ENCODE measurements at places on chromosomes 7 and 10. TPM values are rescaled to one million over a fixed set of nuclear protein-coding genes. Genes with fewer than 3 reads are reported as not detected.
A peak's percentile ranks its signal among the peaks of the same experiment; 100 is the strongest.

GRCh38 chr10:115957786-115958442, 315.1 kb downstream of the GFRA1 start:
- no peak for DNase-seq

- DNase-seq: no peak
Measured at GRCh38 chr7:94054130-94054529, 50.0 kb upstream of the BET1 start.

DNA sequence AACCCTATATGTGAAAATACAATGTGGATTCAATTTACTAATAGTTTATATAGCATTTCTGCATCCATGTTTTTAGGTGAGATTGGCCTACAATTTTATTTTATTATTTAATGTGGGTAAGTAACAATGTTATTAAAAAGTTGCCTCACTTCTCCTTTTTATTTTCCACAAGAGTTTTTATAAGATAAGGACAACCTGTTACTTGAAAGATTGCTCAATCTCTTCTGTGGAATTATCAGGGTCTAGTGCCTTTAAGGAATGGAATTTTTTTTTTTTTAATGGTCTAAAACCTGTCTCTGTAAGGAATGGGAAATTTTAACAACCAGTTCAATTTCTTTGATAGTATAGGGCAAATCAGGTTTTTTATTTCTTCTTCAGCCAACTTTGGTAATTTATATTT, 53.9 kb upstream of the RAB18 start:
- no peak for DNase-seq

DNA sequence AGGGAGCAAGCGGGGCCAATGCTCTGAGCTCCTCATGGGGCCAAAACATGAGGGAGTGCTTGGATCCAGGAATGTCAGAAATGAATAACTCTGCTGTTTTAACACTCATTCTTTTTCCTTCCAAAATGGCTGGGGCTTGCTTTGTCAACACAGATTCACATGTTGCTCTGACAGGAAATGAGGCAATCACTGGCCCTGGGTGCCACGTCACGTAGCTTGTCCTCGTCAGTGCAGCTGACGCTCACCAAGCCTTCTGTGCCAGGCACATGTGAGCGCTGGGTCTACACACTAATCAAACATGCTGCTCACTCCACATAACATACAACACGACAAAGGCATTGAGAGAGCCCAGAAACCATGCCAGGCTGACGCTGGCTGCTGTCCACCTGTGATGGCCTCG, 198.9 kb downstream of the WDR37 start:
- DNase-seq: no peak

DNA sequence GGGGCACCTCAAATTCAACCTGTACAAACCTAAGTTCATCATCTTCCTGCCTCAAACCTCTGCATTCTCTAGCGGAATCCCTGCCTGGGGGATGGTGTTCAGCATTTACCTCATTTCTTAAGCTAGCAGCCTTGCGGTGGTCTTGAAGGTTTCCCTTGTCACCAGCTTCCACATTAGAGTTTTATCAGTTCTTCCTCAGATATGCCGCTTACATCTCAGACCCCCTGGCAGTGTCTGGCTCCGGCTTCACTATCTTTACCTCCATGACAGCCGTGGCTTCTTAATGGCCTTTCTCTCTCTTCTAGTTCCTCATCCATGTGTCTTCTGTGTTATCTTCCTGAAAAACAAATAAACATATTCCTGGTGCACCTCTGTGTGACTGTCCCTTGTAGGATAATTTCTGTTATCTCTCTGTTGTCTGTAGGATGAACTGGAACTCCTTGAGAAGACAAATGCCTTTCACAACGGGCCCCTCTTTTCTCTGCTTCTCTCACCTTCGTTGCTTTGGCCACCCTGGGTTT, 101.1 kb upstream of the BMPER start:
- DNase-seq: no peak

GRCh38 chr7:40507166-40507565, 372.4 kb downstream of the SUGCT start:
- DNase-seq: peak; percentile 17

GRCh38 chr10:79376078-79376628, 28.9 kb downstream of the PPIF start:
- no peak for DNase-seq

GRCh38 chr10:74079028-74079935, 71.3 kb downstream of the AP3M1 start:
- DNase-seq: no peak

- DNase-seq: peak; percentile 87
Measured at GRCh38 chr10:124092250-124092859, 1.0 kb downstream of the CHST15 start.

GRCh38 chr7:114073701-114074100, 154.9 kb upstream of the PPP1R3A start:
- DNase-seq: no peak

DNA sequence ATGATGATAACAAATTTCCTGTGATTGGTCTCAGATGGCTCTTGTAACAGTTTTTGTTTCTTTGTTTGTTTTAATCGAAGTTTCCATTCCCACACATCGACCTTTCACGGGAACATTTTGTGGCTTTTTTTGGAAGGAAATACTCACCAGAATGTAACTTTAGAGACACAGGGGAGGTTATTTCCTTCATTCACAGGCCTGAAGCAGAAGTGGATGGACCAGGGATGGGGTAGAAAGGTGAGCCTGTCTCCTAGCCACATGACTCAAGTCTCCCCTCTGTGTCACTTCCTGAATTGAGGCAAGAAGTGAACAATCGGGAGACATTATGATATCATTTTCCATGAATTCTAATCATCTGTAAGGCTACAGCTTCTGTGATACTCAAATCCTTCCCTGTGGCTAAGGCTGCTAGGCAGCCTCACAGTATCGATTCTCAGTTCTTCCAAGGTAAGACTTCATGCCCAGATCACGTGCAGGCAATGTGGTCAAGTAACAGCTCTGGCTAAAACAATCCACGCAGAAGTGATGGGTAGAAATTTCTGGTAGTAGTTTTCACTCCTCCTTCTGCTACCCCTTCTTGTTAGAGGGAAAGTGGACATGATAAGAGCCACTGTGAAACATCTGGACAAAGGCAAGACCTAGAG, 203.9 kb upstream of the NEBL start:
- DNase-seq: peak; percentile 86

GRCh38 chr7:97851683-97852082, 20.5 kb downstream of the ASNS start:
- DNase-seq: no peak

GRCh38 chr10:101745074-101745696, 30.7 kb downstream of the FGF8 start:
- DNase-seq: no peak

DNA sequence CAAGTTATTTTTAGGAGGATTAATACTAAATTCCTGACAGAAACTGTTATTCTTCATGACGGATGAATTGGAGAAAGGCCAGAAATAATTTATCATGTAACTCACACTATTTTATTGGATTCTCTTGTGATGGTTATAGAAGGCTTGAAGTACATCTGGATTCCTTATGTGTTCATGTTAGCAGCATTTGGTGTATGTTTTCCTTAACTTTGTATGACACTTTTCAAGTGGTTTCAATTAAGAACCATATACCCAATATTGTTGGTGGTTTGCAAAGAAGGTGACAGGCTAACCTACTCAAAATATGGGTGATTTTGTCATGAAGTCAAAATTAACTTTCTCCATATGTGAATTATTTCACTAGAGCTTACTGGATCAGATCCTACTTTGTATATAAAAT, 532.2 kb upstream of the CNTNAP2 start:
- DNase-seq: no peak

DNA sequence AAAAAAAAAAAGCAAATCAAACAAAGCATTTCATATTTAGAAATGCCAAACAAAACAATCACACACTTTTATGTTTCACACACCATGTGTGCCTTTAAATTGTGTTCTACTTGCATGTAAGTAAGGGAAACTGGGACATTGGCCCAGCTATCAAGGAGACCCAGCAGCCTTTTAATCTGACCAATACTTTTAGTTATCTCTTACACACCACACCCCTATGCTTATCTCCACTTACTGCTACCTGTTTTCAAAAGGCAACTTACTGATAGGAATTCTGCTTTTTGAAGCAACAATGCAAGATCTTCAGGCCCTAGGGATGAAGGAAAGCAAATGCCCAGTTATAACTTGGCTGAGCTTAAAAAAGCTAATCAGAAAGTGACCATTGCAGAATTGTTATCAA, 1244.8 kb upstream of the SORCS1 start:
- no peak for DNase-seq

GRCh38 chr10:18793951-18794350, 134.7 kb downstream of the ARL5B start:
- DNase-seq: peak; percentile 14

DNA sequence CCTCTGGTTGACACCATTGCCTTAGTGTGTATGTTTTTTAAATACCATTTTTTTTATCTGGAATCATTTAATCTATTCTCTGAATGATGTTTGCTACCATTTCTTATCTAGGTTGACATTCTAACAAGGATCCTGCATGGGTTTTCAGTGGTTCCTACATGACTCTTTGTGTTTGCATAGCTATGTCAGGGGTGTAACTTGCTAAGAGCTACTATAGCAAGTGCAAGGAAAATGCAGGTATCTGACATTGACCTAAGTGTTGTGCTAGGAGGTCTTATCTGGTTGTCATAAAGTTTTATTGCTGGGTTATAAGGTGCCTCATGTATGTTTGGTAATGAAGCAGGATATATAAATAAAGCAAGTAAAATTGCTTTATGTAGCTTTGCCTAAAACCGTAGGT, 183.2 kb downstream of the PLXDC2 start:
- no peak for DNase-seq

DNA sequence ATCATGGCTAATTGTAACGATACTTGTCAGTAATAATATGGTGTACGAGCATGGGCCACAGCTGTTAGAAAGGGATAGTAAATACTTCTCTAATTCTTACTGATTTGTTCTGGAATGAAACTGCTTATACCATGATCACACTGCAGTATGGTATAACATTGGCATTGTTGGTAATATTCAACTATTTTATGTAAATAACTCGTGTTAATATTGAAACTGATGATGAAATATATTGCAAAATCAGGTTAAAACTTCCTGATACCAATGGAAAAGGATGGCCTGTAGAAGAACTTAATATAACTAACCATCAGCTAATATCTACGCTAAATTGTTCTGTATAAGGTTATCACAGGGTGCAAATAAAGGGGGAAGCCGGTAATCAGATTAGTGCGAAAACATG, 10.3 kb downstream of the OR2A14 start:
- DNase-seq: no peak

DNA sequence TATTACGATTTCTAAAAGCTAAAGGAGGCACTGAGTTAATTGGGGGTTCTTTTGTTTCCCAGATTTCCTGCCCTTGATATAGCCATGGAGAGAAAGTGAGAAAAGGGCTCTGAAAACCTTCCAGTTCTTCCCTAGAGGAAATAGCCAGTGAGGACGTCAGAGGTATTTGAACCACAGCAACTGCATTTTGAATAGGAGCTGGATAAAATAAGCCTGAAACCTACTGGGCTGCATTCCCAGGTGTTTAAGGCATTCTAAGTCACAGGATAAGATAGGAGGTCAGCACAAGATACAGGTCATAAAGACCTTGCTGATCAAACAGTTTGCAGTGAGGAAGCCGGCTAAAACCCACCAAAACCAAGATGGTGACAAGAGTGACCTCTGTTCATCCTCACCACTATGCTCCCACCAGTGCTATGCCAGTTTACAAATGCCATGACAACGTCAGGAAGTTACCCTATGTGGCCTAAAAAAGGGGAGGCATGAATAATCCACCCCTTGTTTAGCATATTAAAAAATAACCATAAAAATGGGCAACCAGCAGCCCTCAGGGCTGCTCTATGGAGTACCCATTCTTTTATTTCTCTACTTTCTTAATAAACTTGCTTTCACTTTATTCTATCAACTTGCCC, 85.1 kb upstream of the FRMD4A start:
- DNase-seq: no peak

DNA sequence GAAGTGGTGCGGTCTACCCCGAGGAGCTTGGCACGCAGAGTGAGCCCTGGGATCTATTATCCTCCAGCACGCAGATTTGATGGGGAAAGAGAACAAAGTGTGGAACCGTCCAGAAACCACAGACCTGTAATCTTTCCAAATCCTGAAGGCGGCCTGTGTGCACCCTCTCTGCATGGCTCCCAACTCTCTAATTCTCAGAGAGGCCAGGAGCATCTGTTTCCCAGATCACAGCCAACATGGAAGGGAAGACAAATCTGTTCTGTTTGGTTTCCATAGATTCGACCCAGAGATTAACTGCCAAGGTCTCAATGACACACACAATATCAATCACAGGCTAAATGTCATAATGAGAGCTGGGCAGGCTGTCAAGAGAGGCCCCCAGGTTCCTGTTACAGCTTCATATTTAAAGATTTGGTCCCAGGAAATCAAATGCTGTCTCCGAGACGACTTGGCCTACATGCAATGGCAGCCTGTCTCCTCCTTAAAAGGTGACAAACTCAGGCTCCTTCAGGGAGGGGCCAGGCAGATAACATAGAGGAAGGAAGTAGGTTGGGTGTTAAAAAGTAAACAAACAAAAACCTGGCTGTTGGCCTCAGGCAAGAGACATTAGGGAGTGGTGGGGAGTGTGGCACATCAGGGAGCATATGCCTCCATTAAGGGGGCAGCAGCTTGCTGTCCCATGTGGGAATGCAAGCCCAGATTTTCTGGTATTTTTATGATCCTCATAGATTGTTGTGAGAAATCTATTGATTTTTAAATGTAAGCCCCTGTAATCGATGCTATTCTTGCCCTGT, 48.8 kb upstream of the SAMD8 start:
- DNase-seq: no peak

DNA sequence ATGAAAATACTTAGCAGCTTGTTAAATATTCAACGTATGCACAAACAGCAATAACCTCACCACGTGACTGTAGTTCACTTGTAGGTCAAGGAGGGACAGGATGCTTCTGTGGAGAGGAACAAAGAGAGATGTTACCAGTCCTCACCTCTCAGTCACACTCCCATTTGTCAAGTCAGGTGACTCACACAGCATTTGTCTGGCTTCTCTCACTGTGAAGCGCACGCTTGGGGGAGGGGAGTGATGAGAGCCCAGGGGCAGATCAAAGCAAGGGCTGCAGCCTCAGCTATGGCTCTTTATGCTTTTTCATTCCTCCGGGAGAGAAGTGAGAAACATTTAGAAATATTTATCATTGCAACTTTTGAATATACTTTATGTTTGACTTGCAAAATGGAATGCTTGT, 2.9 kb upstream of the RBM20 start:
- DNase-seq: peak; percentile 37

GRCh38 chr10:107814865-107815487, 650.5 kb upstream of the SORCS1 start:
- DNase-seq: peak; percentile 63

- DNase-seq: no peak
Measured at GRCh38 chr10:72658696-72659400, 33.0 kb upstream of the MICU1 start.

- DNase-seq: peak; percentile 39
Measured at GRCh38 chr7:23544913-23545354, 13.2 kb upstream of the TRA2A start.

- DNase-seq: no peak
Measured at GRCh38 chr7:157627033-157627432, 290.2 kb downstream of the DNAJB6 start.

GRCh38 chr7:28988810-28989209, 30.7 kb upstream of the TRIL start:
- DNase-seq: peak; percentile 87

GRCh38 chr7:45993621-45994020, 72.5 kb upstream of the IGFBP3 start:
- peak; percentile 39 for DNase-seq

Gene PAX4
- total RNA-seq: not detected

Gene ICA1
- total RNA-seq: 8.5 TPM

Gene UCMA
- not detected for total RNA-seq

Gene PLXNA4
- total RNA-seq: under 0.01 TPM

Gene TCAF2
- total RNA-seq: 1.4 TPM

Gene INTS1
- 51.3 TPM for total RNA-seq

Gene ACHE
- 0.40 TPM for total RNA-seq

Gene PCBD1
- 16.5 TPM for total RNA-seq

Gene EZH2
- total RNA-seq: 12.9 TPM

Gene GALNT17
- not detected for total RNA-seq

Gene EBLN1
- total RNA-seq: not detected

Measured in mammary epithelial cell (primary cell).